Mesothelial cell of epicardium (in vitro differentiated cells): ENCODE measurements at places on chromosomes 16 and 17.

- no peak for DNase-seq
These were observed 180.8 kb upstream of the IRX3 start for GRCh38 chr16:54467398-54467797.

GRCh38 chr16:67329901-67330300, 3.3 kb downstream of the LRRC36 start:
- DNase-seq: no peak

- DNase-seq: no peak
These were observed 17.4 kb upstream of the SUPT4H1 start for GRCh38 chr17:58369214-58370031.

GRCh38 chr17:35171834-35172233, 22.4 kb downstream of the SLC35G3 start:
- no peak for DNase-seq

GRCh38 chr16:89122322-89122851, 28.7 kb downstream of the ACSF3 start:
- no peak for DNase-seq

DNA sequence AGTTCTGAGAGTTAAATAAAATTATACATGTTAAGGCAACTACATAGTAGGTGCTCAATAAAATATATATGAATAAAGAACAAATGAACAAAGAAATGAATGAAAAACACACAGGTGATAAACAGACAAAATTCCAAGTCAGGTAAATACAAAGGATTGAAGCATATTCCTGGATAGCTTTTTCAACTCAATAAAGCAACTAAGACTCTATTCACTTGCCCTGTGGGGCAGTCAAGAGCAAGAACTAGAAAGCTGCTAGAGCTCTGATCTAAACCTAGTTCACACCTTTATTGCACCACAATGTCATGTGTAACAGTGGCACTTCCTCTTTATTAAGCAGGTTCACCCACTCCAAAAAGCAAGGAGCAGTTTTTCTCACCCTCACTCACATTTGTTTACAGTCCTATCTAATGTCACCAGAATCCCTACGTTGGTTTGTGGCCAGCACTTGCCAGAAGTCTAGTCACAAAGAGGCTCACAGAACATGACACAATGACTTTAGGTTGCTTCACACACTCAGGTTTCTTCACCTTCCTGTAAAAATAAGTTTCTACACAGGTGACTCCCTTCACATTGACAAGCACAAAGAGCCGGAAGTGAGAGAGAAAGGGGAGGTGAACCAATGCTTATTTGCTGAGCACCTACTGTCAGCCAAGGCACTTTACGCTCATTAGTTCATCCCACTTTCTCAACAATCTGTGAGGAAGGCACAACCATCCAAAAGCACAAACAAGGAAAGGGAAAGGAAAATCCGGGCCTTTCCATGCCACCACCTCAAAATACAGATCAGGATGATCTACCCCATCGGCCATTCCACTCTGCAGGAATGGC, 70.8 kb downstream of the XPO6 start:
- DNase-seq: no peak

DNA sequence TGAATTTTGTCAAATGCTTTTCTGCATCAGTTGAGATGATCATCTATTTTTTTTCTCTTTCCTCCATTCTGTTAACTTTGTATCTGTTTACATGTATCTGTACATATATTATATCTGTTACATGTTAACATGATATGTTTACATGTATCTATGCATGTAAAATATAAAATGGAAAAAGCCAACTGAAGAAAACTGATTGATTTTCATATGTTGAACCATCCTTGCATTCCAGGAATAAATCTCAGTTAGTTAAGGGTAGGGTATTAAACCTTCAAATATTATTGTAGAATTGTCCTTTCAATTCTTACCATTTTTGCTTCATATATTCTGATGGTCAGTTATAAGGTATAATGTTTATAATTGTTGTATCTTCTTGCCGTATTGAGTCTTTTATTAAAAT, 336.1 kb downstream of the ZFHX3 start:
- no peak for DNase-seq

- DNase-seq: no peak
These were observed 238.8 kb downstream of the SLC39A11 start for GRCh38 chr17:72853440-72854415.
